NCI-H510A (cell line): ENCODE measurements at places on chromosomes 5 and 9.

GRCh38 chr5:26868504-26868903, 169.9 kb downstream of the CDH9 start:
- no peak for DNase-seq

GRCh38 chr5:55159763-55160492, at the start of gene GPX8:
TSS of gene GPX8 (plus strand) at chr5:55160171. CDS start at chr5:55160193, 22 bp downstream.
- no peak for DNase-seq

GRCh38 chr5:144487761-144488160, 317.1 kb downstream of the KCTD16 start:
- no peak for DNase-seq

DNA sequence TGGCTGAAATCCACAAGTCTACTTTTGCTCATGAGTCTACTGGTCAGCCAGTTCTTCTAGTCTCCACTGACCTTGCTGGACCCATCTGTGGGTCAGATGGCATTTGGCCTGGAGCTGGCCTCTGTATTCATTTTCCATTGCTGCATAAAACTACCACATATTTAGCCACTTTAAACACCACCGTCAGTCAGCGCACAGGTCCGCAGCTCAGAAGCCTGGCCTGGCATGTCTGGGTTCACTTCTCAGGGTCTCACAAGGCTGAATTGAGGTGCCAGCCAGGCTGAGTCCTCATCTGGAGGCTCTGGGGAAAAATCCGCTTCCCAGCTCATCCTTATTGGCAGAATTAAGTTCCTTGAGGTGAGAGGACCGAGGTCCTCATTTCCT, 54.7 kb downstream of the BARX1 start:
- DNase-seq, result no peak

DNA sequence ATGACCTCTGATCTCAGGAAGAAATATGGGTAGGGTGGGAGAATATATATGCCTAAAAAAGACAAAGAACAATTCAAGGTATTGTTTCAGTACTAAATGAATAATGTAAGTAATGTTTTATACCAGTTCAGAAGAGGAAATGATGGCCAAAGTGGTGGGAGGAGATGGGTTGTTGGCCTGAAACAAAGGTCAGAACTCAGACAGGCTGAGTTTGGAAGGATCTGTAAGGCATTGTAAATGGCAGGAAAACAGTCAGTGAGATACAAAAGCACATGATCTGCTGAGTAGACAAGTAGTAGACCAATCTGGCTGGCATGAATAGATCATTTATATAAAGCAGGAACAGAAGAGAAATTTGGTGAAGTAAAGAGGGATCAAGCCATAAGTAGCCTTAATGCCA, 175.8 kb upstream of the PLCXD3 start:
- DNase-seq, result no peak

- no peak for DNase-seq
Measured at GRCh38 chr5:50501491-50502228, 60.6 kb upstream of the EMB start.

DNA sequence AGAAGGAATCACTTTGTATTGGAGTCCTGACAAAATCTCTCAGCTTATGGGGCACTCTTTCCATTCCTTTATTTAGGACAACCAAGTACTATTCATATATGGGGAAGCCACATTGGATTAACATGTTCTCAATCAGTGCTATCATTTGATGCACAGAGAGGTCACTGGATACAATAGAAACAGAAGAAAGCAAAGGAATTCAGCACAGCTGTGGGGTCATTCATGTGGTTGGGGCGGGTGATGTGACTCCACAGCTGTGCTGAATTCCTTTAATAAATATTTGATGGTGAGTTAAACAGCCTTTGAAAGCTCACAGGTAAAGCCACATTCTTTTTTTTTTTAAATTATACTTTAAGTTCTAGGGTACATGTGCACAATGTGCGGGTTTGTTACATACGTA, 854 bp upstream of the TEX48 start:
- DNase-seq, result no peak

DNA sequence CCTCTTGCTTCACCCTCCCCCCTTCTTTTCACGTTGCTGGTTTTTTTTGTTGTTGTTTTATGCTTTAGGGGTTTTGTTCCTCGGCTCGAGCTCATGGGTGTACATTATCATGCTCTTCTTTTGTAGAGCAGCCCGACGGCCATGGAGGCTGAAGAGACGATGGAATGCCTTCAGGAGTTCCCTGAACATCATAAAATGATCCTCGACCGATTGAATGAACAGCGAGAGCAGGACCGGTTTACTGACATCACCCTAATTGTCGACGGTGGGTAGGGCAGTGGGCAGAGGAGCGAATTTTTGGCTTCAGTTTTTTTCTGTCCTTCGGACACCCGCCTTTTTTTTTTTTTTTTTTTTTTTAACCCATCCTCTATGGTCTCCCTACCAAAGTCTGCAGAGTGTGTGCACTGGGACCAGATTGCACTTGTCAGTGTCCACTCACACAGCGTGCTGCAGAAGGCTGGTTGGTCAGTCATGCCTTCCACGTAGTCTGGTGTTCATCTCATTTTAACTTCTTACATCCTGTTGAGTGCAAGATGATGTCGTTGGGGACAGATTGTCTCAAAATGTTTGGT, 1.3 kb downstream of the ZNF131 start:
- DNase-seq, result no peak

GRCh38 chr5:73654171-73654811, 28.3 kb downstream of the ARHGEF28 start:
- no peak for DNase-seq

GRCh38 chr5:174626369-174626920, 97.9 kb upstream of the MSX2 start:
- no peak for DNase-seq

DNA sequence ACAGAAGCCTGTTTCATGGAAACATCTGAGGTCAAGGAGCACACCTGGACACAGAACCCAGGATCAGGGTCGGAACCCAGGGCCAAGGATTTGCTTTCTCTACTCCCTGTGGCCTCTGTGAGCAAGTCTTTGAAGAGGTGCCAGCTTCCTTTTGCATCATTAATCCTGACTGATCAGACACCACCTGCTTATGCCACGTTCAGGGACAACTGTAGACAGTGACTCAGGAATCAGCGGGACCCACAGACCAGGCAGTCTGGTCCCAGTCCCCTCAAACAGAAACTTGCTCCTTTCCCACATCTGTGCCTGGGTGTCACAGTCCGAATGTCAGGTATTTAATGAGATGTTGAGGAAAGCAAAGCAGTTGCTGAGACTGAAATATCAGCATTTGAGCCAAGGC, 154.8 kb downstream of the SGCD start:
- DNase-seq, result no peak

- no peak for DNase-seq
Measured at GRCh38 chr5:77743181-77743580, 33.0 kb downstream of the TBCA start.

DNA sequence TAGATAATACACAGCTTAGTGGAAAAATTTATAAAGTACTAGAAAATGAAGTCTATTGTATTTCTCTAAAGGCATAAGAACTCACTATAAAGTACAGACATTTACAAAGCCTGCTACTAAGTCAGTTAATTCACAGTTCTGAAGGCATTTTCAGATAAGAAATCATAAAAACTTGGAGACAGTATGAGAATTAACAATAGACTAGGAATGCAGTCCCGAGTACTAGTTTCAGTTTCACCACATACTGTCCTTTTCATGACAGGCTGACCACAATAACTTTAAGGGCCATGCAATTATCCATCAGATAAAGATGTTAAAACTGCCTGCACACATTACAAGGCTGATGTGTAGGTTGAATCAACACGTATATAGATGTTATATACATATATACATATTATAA, 362.6 kb upstream of the SMC2 start:
- DNase-seq, result no peak

- DNase-seq, result no peak
Measured at GRCh38 chr5:44783634-44784315, 25.0 kb upstream of the MRPS30 start.

DNA sequence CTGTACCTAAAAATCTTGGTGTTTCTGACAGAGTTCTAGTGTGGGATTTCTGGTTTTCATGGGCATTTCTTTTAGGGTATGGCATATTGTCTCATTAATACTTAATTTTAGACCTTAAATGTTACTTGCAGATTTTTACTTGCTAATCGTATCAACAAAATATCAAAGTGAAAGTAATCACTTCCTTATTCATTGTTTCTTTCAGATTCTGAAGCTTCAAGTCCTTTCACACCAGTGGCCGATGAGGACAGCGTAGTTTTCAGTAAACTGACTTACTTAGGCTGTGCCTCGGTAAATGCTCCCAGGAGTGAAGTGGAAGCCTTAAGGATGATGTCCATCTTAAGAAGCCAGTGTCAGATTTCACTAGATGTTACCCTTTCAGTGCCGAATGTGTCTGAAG, 45.2 kb downstream of the RABGAP1 start:
- DNase-seq, result no peak

DNA sequence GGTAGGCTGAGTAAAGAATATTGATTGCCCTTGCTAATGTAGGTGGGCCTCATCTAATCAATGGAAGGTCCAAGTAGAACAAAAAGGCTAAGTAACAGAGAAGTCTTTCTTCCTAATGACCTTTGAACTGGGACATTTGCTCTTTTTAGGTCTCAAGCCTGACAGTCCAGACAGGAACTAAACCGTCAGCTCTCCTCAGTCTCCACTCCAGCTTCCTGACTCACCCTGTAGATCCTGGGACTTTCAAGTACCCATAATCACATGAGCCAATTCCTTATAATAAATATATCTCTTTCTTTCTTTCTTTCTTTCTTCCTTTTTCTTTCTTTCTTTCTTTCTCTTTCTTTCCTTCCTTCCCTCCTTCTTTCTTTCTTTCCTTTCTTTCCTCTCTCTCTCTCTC, 479.5 kb upstream of the PAPPA start:
- DNase-seq, result no peak

- peak; percentile 69 for DNase-seq
Measured at GRCh38 chr9:133709015-133709611, 29.0 kb downstream of the SARDH start.

GRCh38 chr5:171724468-171725204, 61.0 kb upstream of the SMIM23 start:
- DNase-seq, result no peak
